ENCODE measurements at places on chromosomes 4 and X.

GRCh38 chr4:170110285-170110672, 20.5 kb upstream of the AADAT start:
- no peak for DNase-seq

- DNase-seq = no peak
Measured at GRCh38 chr4:53702334-53703266, 111.3 kb upstream of the LNX1 start.

- DNase-seq = no peak
Measured at GRCh38 chr4:176309046-176309445, 10.7 kb upstream of the SPCS3 start.

DNA sequence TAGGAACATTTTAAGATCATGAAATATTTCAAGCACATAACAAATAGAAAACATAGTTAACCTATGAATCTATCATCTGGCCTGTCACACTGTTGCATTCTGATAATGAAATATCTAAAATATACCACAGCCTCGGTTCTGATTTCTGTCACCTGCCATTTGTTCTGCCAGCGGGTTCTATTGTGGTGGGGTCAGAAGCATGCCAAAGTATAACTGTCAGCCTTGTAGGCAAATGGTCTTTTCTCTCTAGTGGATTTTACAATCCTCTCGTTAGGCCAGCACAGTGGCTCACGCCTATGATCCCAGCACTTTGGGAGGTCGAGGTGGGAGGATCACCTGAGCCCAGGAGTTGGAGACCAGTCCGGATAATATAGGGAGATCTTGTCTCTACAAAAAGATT, 47.9 kb downstream of the HTRA3 start:
- no peak for DNase-seq

DNA sequence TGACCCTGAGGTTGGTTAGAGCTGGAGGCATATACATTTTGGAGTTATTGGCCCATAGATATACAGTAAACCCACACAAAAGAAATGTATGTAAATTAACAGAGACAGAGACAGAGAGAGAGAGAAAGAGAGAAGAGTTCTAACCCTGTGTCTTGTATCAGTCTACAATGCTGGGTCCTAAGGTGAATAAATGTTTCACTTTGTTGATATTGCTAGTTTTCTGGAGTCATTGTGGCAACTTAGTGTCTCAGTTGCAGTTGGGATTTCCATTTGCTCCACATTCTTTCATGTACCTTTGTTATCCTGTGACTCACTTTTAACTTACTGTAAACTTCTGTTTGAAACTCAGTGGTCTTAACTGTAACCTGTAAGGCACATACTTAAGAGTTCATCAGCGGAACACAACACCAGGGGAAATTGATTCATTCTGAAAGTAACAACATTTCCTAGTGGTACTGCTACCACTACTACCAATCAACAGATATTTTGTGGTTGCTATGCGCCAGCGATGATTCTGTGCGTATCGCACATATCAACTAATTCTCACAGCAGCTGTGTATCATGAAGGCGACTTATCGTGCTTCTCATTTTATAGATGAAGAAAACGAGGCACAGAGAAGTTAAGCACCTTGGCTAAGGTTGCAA, 38.5 kb upstream of the ETDA start:
- DNase-seq = no peak

DNA sequence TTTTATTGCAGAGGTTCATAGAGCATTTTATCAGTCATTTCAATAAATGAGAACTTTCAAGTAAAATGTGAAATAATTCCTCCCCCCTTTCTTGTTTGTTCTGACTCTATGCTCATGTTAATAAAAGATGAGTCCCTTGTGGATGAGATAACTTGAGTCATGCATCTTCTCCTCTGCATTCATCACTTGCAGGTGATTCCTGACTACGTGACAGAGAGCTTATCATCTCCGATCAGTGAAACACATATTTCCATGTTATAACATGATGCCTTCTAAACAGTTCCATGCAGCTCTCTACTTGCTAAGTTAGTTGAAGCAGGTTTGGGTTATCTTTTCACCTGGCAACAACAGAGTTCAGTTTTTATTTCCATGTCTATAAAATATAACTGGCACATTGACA, 160.1 kb upstream of the ANKRD50 start:
- DNase-seq = no peak

- no peak for DNase-seq
Measured at GRCh38 chr4:71322425-71322824, 16.4 kb upstream of the SLC4A4 start.

GRCh38 chr4:8820178-8821102, 51.2 kb downstream of the HMX1 start:
- DNase-seq = no peak

DNA sequence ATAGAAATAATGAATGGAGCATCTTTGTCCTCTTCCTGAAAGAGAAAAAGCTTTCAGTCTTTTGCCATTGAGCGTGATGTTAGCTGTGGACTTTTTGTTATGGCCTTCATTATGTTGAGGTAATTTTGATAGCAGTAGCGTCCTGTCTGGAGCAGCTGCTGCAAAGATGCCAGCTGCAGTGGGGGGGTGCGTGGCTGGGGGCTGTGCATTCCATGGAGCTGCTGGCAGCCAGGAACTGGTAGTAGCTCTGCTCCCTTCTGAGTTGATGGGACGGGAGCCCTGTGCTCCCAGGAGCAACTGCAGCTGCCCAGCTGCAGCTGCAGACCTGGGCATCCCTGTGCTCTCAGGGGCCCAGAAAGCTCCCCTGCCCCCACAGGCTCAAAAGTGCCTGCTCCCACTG, 50.4 kb downstream of the CCDC160 start:
- no peak for DNase-seq

- DNase-seq = no peak
Measured at GRCh38 chr4:54169176-54169575, 59.9 kb upstream of the PDGFRA start.

DNA sequence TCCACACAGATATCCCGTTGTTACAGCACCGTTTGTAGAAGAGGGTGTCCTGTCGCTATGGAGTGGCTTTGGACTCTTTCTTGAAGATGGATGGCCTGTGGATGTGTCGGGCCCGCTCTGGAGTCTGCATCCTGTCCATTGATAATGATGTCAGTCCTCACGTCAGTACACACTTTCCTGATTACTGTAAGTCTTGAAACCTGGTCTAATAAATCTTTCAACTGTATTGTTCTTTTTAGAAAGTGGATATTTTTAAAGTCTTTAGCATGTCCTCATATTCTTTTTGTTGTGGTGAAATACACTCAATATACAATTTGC, 14.9 kb downstream of the MSANTD1 start:
- DNase-seq = no peak

GRCh38 chr4:72991873-72992272, 77.6 kb downstream of the COX18 start:
- DNase-seq = no peak

DNA sequence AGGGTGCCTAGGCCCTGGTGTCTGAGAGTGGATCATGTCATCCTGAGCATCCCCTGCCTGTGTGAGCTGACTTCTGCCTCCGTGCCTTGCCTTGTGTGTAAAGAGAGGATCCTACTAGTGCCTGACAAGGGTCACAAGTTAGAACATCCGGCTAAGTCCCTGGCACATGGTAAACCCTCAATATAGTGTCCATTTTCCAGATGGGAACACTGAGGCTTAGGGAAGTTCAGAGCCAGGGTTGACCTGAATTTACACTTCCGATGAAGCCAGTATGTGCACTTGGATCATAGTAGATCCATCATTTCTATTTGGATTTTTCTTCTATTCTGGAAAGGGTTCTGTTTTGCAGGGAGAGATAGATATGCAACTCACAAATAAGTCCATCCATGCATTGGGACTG, 12.5 kb upstream of the PSAPL1 start:
- no peak for DNase-seq

DNA sequence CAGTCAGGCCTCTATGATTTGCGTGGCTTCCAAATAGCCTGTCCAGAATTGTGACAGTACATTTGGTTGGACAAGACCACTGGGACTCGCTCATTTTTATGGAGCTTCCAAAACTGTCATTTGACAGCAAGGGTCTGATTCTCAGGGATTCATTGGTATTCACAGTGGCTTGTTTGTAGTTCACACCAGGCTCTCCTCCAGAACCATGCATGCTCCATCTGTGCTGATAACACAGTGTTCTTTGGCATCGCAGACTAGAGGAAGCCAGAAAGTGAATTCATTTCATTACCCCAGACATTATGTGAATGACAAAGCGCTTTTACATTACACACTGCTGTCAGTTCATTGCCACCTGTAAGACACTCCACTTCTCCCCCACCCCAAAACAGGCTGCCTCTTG, 208.3 kb downstream of the ARHGAP10 start:
- DNase-seq = no peak

DNA sequence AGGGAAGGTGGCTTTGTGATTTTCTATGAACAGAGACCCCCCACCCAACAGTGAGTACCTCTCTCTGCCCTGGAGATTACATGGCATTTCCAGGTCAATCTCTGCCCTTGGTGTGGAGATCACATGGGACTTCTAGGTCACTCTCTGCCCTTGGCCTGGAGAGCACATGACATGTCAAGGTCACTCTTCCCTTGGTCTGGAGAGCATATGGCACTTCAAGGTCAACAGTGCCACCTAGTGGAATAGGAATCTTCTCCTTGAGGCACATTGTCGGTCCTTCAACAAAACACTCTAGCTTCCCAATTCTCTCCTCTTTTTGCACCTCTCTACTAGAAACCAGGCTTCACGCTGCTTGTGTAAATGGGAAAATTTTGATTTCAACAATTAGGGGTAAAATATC, 66.2 kb upstream of the TACR3 start:
- no peak for DNase-seq

GRCh38 chr4:154435895-154436294, 55.7 kb downstream of the DCHS2 start:
- no peak for DNase-seq

DNA sequence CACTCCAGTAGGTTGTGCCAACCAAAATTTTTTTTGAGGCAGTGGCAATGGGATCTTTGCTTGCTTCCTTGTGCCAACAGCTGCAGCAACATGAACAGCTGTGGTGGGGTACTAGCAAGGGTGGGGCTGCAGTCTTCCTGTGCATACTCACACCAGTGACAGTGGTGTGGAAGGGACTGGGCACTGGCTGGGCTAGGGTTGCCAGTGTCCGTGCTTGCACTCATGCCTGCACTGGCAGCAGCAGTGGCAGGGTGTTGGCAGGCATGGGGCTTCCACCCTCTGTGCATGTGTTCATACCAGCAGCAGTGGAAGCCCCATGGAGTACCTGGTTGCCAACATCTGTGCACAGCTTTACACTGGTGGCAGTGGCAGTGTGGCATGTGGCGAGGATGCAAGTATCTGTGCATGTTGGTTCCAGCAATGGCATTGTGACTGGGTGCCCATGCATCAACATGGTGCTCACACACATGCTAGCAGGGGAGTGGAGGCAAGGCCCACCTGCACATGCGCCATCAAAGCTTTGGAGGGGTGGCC, 1312.6 kb downstream of the PCDH18 start:
- DNase-seq = no peak

- no peak for DNase-seq
Measured at GRCh38 chrX:13078739-13079444, 34.5 kb upstream of the FAM9C start.

- DNase-seq = no peak
Measured at GRCh38 chrX:3527166-3527565, 180.7 kb upstream of the MXRA5 start.

All from activated CD8-positive, alpha-beta memory T cell treated with anti-CD3 and anti-CD28 coated beads for 4 hours (primary cell).